Midbrain (tissue), 1 donor: ENCODE measurements at places on chromosomes 3 and 15.

DNA sequence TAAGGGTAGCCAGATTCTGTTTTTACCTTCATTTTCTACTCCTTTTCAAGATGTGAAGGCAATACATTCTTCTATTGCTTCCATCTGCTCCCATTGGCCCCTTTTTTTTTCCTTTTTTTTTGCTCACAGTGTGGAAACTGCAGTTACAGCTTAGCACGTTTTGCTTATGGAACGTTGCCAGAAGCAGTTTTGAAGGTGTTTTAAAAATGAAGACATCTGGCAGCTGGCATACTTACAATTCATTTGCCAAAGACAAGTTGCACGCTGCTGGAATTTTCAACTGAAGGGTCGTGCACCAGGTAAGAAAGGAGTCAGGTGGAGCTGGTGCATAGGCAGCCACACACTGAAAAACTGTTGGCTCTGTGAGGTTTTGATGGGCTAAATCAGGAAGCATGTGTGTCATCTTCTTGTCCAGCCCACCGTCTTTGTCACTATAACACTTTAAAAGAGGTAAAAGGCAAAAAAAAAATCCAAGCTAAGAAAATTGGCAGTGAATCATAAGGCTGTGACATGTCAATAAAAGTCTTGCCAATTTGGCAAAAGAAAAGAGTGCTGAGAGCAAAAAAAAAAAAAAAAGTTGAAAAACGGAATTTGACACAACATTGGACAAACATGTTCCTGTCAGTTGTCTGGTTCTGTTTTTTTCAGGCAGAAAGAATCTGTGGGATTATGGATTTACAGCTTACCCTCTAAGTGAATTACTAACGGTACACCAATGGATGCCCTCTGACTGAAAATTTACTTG, 225.4 kb upstream of the SOX2 start:
- peak; percentile 49 for DNase-seq

DNA sequence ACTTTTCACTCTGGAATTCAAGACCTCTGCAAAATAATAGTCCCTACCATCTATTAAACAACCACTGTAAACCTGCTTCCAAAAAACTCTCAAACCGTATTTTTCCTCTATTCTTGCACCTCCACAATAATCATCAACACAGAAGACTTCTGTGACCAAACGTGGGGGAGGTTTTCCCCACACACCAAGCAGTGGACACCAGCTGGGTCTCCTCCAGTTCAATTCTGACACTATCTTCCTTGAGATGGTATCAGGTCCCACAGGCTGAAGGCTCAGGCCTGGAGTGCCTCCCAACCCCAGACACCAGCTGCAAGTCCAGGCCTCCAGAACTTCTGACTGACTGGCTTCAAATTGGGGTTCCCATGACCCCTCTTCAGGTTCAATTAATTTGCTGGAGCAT, 89.6 kb upstream of the RAP2B start:
- DNase-seq, result no peak

GRCh38 chr15:32060706-32061105, 30.4 kb downstream of the CHRNA7 start:
- no peak for DNase-seq

GRCh38 chr3:21457084-21457483, 293.9 kb downstream of the ZNF385D start:
- DNase-seq, result no peak

DNA sequence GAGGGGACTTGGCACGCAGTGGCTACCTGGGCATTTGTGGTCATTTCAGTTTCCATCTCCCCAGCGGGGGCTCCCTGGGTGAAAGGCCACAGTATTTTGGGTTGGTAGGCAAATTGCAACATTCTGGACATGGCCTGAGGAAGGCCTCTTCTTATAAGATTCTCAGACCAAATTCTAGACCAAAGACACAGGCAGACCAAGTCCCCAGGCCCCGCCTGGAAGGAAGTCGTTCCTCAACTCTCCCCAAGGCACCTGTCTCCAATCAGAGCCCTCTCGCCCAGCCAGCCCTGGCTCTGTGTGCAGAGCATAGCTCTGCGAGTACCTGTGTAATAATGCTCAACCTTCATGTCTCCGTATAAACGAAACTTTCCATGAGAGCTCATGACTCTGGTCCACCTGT, 53.1 kb downstream of the GRIP2 start:
- no peak for DNase-seq

- DNase-seq, result no peak
Observed at GRCh38 chr3:126556637-126557414, 1.9 kb downstream of the C3orf22 start.

- DNase-seq, result no peak
Observed at GRCh38 chr15:48856942-48857341, 21.0 kb upstream of the EID1 start.

GRCh38 chr15:91945385-91945784, 91.9 kb downstream of the SLCO3A1 start:
- DNase-seq, result no peak

DNA sequence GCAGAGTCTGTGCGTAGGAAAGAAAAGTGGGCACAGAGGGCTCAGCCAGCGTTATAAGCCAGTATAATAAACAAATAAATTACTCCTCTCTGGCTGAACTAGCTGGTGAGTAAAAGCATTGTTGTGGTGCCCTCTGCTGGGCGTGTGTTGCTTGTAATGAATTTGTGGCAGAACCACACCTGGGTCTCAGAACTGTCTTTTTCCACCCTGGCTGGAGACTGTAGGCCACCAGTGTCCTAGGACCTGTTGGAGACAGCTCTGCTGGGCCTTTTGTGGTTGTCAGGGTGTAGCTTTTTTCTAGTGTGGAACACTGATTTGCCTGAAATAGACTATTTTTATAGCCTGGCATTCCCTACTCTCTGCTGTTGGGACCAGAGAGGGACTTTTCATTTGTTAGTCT, 130.5 kb upstream of the EIF1B start:
- peak; percentile 88 for DNase-seq

- DNase-seq, result no peak
Observed at GRCh38 chr15:72372361-72372760, 3.5 kb downstream of the HEXA start.

GRCh38 chr3:3646934-3647333, 152.3 kb upstream of the LRRN1 start:
- no peak for DNase-seq

DNA sequence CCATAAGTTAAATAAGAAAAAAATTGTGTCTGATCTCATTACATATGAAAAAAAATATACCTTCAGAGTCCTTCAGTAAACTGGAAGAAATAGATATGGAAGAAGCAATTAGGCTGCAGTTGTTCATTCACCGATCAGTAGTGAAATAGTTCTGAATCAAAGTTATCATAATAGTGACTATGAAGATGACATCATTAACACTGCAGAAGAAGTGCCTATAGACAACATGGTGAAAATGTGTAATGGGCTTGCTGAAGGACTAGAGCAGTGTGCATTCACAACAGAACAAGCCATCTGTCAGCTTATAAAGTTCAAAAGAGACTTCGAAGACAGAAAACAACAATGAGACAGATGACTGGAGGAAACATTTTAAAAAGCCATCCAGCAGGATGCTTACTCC, 144.5 kb downstream of the NAALADL2 start:
- no peak for DNase-seq

GRCh38 chr15:90742087-90742486, 24.9 kb downstream of the BLM start:
- no peak for DNase-seq

DNA sequence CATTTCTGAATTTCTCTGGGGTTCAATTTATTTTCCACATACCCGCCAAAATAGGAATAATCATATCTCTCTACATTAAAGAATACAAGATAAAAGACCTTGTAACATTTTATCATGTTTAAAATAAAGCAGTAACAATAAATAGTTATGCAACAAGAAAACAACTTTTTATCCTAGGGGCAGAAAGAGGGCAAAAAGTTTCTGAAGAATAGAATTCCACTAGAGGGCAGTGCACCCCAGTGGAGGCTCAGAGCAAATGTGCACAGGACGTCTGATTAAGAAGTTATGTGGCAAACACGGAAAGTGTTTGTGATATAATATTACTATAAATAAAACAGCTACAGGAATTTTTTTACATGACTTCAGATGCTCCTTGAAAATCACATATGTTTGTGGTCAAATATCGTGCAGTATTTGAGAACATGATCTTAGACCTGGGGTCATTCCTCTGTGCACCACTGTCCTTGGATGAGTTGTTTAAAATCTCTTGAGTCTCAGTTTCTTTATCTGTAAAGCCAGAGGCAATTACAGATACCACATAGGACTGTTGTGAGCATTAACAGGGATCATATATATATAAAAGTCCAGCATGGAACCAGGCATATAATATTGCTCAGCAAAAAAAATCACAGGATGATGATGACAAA, 13.2 kb upstream of the PIK3R4 start:
- DNase-seq, result peak; percentile 79

DNA sequence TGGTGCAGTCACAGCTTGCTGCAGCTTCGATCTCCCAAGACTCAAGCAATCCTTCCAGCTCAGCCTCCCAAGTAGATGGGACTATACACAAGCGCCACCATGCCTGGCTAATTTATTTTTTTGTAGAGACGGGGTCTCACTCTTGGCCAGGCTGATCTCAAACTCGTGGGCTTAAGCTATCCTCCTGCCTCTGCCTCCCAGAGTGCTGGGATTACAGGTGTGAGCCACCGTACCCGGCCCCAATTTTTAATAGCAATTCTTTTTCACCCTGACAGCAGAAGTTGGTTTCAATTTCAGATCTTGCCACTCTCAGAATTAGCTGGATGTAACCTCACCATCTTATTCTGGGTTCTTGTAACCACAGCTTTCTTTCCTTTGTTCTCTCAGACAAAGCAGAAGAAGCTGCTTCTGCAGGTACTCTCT, 64.8 kb downstream of the TRIM71 start:
- no peak for DNase-seq
